ENCODE measurements at places on chromosomes 4 and X. TPM values are rescaled to one million over a fixed set of nuclear protein-coding genes. Genes with fewer than 3 reads are reported as not detected.

Gene TMSB15C
- total RNA-seq: not detected

Gene ARHGAP36
- total RNA-seq: not detected

Gene OPRPN
- total RNA-seq: not detected

DNA sequence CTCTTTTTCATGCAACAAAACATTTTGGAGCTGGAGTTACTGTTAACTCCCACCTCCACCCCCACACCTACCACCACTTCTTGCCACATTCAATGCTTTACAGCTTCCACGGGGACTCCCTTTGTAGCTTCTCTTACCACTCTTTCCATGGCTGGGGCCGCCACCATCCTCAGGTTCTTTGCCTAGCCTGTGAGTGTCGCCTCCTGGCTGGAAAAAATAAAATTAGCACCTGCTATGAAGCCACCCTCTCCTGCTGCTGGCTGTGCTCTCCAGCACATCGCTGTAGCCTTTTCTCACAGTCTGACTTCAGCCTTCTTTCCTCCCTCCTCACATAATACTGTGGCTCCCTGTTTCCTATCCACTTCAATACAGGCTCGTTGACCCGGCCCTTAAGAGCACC lies 114.4 kb downstream of the FRAS1 start:
- DNase-seq: no peak

GRCh38 chr4:136476753-136477152 lies 1055.5 kb downstream of the PCDH18 start:
- DNase-seq: no peak

DNA sequence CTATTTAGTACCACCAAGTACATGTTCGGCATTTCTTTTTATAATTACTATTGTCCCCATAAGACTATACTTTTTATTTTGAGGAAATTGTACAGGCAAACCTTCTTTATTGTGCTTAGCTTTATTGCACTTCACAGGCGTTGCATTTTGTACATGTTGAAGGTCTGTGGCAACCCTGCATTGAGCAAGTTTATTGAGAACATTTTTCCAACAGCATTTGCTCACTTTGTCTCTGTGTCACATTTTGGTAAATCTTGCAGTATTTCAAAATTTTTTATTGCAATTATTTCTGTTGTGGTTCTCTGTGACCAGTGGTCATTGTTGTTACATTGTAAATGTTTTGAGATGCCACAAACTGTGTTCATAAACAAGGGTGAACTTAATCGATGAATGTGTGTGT lies 10.8 kb upstream of the CXCL5 start:
- no peak for DNase-seq

DNA sequence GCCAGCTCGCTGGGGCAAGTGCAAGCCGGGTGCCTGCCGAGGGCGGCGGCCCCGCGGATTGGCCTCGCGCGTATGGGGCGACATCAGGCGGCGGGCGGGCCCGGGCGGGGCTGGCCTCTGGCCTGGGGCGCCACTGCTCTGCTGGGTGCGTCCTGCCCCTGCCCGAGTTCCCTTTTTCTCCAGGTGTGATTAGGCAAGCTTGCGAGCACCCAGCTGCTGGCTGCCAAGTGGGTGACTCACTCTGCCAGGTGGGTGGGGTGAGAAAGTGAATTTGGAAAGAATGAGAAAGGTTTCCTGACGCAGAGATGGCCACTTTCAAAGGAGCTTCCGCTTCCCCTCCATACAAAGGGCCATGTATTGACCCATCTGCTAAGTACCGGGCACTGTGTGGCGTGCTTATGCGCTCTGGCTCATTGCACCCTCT lies 32.5 kb downstream of the FGFBP1 start:
- peak; percentile 86 for DNase-seq

- DNase-seq: no peak
These were observed 3.0 kb downstream of the PDLIM3 start for GRCh38 chr4:185532293-185532692.

- DNase-seq: no peak
These were observed 69.2 kb upstream of the FAT1 start for GRCh38 chr4:186792728-186793366.

DNA sequence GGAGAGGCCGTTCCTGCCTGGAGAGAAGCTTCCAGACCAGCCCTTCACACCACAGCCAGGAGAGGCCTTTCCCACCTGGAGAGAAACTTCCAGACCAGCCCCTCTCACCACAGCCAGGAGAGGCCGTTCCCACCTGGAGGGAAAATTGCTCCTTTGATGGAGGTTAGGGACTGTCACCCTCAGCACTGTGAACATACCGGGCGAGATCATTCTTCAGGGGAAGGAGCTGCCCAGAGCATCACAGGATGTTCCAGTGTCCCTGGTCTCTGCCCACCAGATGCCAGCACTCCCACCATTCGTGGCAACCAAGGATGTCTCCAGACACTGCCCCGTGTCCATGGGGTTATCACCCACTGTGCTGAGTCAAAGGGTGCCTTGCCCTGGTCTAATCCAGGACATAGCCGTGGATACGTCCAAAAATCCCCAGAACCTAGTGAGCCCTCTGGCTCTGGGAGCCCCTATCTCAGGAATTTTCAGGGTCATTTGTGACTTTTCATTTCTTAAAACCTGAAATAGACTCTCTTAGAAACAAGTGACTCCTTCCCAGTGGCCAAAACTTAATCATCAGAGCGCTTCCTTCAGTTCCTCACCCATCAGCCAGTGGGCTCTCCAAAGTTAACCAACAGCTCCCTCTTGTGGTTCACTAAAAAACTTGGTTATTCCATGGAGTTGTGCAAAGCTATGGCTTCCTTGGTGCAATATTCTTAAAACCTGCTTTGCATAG lies 80.2 kb downstream of the CRMP1 start:
- DNase-seq: peak; percentile 83
